ENCODE measurements at places on chromosomes 16 and 17. TPM values are rescaled to one million over a fixed set of nuclear protein-coding genes. Genes with fewer than 3 reads are reported as not detected.
A peak's percentile ranks its signal among the peaks of the same experiment; 100 is the strongest.

- H3K36me3 ChIP-seq: no peaks in the 10 kb centered on the region
- no peaks in the 10 kb centered on the region for H3K4me1 ChIP-seq
- H3K27me3 ChIP-seq: no peaks in the 10 kb centered on the region
- H3K4me3 ChIP-seq: no peak overlapping the region
- H3K27ac ChIP-seq: no peak overlapping the region
Observed at GRCh38 chr16:17798716-17799115, 328.0 kb upstream of the XYLT1 start.

DNA sequence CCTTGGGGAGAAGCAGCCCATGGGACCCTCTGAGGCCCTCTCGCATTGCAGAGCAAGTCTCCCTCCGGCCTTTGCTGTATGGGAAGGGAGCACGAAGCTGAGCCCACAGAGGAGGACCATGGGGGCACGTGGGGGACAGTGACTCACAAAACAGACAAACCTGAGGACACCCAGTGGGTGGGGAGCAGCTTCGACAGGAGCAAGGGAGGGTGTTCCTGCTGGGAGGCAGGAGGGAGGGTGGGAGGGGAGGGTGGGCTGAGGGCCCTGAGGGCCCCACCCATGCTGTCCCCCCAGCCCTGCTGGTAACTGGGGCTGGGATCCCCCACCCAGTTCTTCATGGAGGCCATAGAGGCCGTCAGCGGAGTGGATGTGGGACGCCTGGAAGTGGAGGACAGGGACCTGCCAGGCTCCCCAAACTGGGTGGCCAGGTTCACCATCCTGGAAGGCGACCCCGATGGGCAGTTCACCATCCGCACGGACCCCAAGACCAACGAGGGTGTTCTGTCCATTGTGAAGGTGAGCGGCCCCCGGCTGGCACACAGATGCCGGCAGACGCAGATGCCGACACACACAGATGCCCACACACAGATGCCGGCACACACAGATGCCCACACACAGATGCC lies 12.5 kb downstream of the SLC22A31 start:
- H3K27me3 ChIP-seq: peaks cover 4% of the 10 kb centered on the region
- no peak overlapping the region for H3K27ac ChIP-seq
- H3K4me3 ChIP-seq: no peak overlapping the region
- H3K4me1 ChIP-seq: peaks cover 11% of the 10 kb centered on the region
- no peak for DNase-seq

DNA sequence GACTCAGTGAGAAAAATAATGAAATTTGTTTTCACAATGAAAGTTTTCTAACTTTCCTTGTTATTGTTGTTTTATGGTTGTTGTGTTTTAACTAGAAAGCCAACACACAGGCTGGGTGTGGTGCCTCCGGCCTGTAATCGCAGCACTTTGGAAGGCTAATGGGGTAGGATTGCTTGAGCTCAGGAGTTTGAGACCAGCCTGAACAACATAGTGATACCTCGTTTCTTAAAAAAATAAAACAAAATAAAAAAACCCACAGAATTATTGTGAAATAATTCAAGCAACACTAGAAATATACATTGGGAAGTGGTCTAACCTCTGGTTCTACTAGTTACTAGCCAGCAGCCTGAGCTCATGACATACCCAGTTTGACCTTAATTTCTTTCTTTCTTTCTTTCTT lies 630 bp downstream of the MILR1 start:
- no peaks in the 10 kb centered on the region for H3K4me1 ChIP-seq
- no peak overlapping the region for H3K27ac ChIP-seq

- no peak for DNase-seq
- H3K27me3 ChIP-seq: no peaks in the 10 kb centered on the region
- no peak overlapping the region for H3K4me3 ChIP-seq
- no peak overlapping the region for H3K27ac ChIP-seq
- H3K36me3 ChIP-seq: no peaks in the 10 kb centered on the region
Observed at GRCh38 chr16:13307255-13307654, 405.9 kb downstream of the SHISA9 start.

GRCh38 chr16:67257486-67258160 lies 8.8 kb downstream of the SLC9A5 start:
- no peak for DNase-seq
- no peak overlapping the region for H3K27ac ChIP-seq
- no peak overlapping the region for H3K4me3 ChIP-seq
- H3K4me1 ChIP-seq: no peaks in the 10 kb centered on the region

GRCh38 chr17:7325031-7325528 lies 4.1 kb downstream of the NEURL4 start:
- no peak for DNase-seq
- H3K27ac ChIP-seq: no peak overlapping the region
- peaks cover 23% of the 10 kb centered on the region for H3K36me3 ChIP-seq
- no peaks in the 10 kb centered on the region for H3K27me3 ChIP-seq

DNA sequence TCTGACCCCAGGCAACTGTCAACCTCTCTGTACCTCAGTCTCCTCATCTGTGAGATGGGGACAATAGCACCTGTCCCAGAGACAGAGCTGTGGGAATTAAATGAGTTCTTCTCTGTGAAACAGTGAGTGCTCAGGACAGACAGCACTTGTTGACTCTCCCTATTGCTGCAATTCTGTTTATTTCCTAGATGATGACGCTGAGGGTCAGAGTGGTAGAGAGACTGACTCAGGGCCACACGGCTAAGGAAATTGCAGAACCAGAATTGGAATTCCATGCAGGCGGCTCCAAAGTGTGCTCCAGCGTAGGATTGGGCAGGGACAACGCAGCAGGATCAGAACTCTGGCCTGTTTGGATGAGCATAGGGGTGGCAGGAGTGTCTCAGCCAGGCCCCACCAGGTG lies 302.2 kb downstream of the C16orf95 start:
- peaks cover 4% of the 10 kb centered on the region for H3K27me3 ChIP-seq
- H3K4me1 ChIP-seq: no peaks in the 10 kb centered on the region
- H3K27ac ChIP-seq: no peak overlapping the region
- no peak overlapping the region for H3K4me3 ChIP-seq

- peak overlapping the region; percentile 85 for H3K4me3 ChIP-seq
- H3K36me3 ChIP-seq: no peaks in the 10 kb centered on the region
- no peaks in the 10 kb centered on the region for H3K27me3 ChIP-seq
- peaks cover 9% of the 10 kb centered on the region for H3K4me1 ChIP-seq
Observed at GRCh38 chr17:32875923-32876416, 954 bp downstream of the MYO1D start.

DNA sequence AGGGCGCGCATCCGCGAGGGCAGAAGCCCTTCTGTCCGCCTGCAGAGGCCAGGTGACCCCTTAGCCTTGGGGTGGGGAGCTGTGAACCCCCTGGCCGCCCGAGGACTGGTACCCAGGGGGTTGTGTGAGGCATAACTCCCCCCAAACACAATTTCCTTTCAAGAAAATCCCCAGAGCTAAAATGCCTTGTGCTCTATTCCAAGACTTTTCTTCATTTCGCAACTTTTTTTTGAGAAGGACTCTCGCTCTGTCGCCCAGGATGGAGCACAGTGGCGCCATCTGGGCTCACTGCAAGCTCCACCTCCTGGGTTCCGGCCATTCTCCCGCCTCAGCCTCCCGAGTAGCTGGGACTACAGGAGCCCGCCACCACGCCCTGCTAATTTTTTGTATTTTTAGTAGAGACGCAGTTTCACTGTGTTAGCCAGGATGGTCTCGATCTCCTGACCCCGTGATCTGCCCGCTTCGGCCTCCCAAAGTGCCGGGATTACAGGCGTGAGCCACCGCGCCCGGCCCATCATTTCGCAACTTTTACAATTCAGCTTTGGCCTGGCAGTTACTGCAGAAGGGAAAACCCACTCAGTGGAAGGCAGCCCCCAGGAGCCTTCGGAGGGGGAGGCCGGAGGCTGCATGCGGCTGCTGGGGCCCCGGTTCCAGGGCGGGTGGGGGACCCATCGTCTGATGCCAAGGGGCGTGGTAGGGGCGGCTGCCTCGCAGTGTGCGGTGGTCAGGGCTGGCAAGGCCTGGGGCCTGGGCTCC lies 963 bp upstream of the APRT start:
- H3K4me3 ChIP-seq: no peak overlapping the region
- peak overlapping the region; percentile 79 for H3K27ac ChIP-seq
- no peaks in the 10 kb centered on the region for H3K36me3 ChIP-seq

DNA sequence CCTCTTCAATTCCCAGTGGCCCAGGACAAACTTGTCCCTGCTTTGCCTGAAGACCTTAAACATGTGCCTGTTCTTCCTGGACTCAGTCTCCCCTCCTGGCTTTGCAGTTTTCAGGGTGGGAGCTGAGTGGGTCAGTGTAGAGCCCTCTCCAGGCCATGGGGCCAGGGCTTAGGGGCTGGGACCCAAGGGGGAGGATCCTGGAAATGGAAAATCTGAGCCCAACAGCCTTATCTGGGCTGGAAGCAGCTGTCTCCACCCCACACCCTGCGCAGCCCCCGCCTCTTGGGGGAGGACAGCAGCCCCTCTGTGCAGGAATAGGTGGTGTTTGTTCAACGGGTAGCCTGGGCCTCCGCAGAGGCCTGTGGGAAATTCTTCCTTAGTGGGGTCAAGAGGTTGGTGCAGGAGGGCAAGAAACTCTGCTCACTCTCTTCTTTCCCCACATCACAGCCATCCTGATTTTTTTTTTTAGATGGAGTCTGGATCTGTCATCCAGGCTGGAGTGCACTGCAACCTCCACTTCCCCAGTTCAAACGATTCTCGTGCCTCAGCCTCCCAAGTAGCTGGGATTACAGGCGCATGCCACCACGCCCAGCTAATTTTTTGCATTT lies 6.8 kb upstream of the SMTNL2 start:
- H3K36me3 ChIP-seq: no peaks in the 10 kb centered on the region
- no peak overlapping the region for H3K27ac ChIP-seq
- H3K4me1 ChIP-seq: no peaks in the 10 kb centered on the region
- H3K4me3 ChIP-seq: no peak overlapping the region
- H3K27me3 ChIP-seq: no peaks in the 10 kb centered on the region

- H3K4me1 ChIP-seq: peaks cover 11% of the 10 kb centered on the region
- no peak overlapping the region for H3K27ac ChIP-seq
- H3K4me3 ChIP-seq: no peak overlapping the region
- H3K36me3 ChIP-seq: no peaks in the 10 kb centered on the region
Observed at GRCh38 chr16:5639531-5639930, 541.9 kb upstream of the EEF2KMT start.

DNA sequence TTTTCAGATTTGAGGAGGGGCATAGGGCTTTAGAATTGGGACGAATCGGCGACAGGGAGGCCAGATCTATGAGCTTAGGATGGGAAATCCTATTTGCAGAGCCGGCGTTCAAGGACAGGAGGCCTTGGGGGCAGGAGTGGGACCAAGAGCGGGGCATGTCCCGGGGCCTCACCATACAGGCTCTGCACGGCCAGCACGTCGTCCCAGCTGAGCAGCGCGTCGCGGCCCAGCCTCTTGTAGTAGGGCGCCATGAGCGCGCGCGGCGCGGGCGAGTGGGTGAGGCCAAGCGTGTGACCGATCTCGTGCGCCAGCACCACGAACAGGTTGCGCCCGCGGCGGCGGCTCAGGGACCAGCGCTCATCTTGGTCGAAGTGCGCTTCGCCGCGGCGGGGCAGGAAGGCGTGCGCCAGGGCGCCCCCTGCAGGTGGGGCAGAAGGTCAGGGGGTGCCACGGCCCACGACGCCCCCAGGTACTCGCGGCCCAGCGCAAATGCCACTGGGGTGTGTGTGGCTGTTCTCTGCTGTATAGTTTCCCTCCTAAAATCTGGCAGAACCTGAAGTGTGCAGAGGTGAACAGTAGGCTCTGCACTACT lies 9.3 kb downstream of the C17orf50 start:
- no peaks in the 10 kb centered on the region for H3K36me3 ChIP-seq
- no peak overlapping the region for H3K27ac ChIP-seq
- no peak overlapping the region for H3K4me3 ChIP-seq
- H3K4me1 ChIP-seq: peaks cover 3% of the 10 kb centered on the region
- no peaks in the 10 kb centered on the region for H3K27me3 ChIP-seq

GRCh38 chr17:74212209-74212912 lies 1.0 kb upstream of the TTYH2 start:
- DNase-seq: no peak
- H3K36me3 ChIP-seq: no peaks in the 10 kb centered on the region
- H3K4me3 ChIP-seq: peak overlapping the region; percentile 6
- H3K27ac ChIP-seq: peak overlapping the region; percentile 70
- H3K27me3 ChIP-seq: no peaks in the 10 kb centered on the region

DNA sequence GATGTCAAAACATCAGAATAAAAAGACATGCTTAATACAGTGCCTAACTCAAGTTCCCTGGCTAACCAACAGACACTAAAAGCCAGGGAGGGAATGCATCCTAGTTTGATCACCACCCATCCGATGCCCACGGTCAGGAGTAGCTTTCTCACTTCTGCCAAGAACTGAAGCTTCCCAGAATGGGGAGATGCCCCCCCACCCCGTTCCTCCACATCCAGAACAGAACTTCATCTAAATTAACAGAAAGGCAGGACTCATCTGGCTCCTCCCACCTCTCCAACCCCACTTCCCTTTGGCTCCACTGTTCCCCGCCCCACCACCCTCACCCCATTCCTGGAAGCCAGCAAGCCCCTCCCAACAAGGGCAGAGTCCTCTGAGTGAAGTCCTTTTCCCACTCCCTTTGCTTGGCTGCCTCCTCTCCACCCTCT lies 33.7 kb downstream of the GDE1 start:
- DNase-seq: no peak
- no peaks in the 10 kb centered on the region for H3K36me3 ChIP-seq
- no peaks in the 10 kb centered on the region for H3K4me1 ChIP-seq
- no peaks in the 10 kb centered on the region for H3K27me3 ChIP-seq
- no peak overlapping the region for H3K4me3 ChIP-seq

DNA sequence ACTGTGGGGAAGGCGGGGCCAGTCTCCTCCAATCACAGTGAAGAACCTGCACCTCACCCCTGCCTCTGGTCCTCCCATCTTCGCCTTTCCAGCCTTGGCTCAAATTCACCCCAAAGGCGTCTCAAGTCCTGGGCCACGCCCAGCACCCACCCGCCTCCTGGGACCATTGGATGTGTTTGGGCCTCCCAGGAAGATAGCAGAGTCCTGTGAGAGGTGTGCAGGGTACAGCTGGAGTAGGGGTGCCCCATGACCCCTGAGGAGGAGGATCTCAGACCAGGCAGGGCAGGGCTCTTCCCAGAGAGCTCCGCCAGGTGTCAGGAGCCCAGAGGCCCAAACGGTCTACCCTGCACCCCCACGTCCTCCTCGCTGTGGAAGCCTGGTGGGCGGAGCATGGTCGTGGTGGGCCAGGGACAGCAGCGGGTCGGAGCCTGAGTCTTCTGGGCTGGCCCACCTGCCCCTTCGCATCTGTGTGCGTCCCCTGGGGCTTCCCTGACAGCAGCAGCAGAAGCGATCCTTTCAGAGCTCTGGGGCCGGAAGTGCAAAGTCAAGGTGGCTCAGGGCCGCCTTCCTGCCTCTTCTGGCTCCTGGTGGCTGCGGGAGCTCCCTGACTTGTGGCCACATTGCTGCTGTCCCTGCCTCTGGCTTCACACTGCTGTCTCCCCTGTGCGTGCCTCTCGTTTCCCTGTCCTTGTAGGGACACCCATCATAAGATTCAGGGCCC lies 34.9 kb upstream of the ZNF469 start:
- no peak overlapping the region for H3K4me3 ChIP-seq
- DNase-seq: no peak
- H3K27me3 ChIP-seq: no peaks in the 10 kb centered on the region
- H3K36me3 ChIP-seq: no peaks in the 10 kb centered on the region

- no peaks in the 10 kb centered on the region for H3K27me3 ChIP-seq
- H3K27ac ChIP-seq: no peak overlapping the region
- DNase-seq: no peak
- H3K4me3 ChIP-seq: no peak overlapping the region
- H3K4me1 ChIP-seq: no peaks in the 10 kb centered on the region
Observed at GRCh38 chr17:54882371-54882770, 18.3 kb upstream of the TOM1L1 start.

The KREMEN2 gene
- total RNA-seq: not detected

The DNAI2 gene
- total RNA-seq: not detected

The HNF1B gene
- 37.6 TPM for total RNA-seq

The TRPV3 gene
- total RNA-seq: not detected

The KCNH4 gene
- not detected for total RNA-seq

The FBXW10 gene
- not detected for total RNA-seq

The APPBP2 gene
- total RNA-seq: 15.3 TPM

The ZG16 gene
- 0.99 TPM for total RNA-seq

The MT1A gene
- 268 TPM for total RNA-seq
